ENCODE measurements at places on chromosomes 2 and 18. TPM values are rescaled to one million over a fixed set of nuclear protein-coding genes. Genes with fewer than 3 reads are reported as not detected.

SPP2 gene
- total RNA-seq: not detected

CAPN13 gene
- total RNA-seq: 6.0 TPM

DLGAP1 gene
- total RNA-seq: 7.5 TPM

AGBL5 gene
- 12.0 TPM for total RNA-seq

GNAL gene
- 6.1 TPM for total RNA-seq
